ENCODE measurements at places on chromosomes 7 and 10.
A peak's percentile ranks its signal among the peaks of the same experiment; 100 is the strongest.

DNA sequence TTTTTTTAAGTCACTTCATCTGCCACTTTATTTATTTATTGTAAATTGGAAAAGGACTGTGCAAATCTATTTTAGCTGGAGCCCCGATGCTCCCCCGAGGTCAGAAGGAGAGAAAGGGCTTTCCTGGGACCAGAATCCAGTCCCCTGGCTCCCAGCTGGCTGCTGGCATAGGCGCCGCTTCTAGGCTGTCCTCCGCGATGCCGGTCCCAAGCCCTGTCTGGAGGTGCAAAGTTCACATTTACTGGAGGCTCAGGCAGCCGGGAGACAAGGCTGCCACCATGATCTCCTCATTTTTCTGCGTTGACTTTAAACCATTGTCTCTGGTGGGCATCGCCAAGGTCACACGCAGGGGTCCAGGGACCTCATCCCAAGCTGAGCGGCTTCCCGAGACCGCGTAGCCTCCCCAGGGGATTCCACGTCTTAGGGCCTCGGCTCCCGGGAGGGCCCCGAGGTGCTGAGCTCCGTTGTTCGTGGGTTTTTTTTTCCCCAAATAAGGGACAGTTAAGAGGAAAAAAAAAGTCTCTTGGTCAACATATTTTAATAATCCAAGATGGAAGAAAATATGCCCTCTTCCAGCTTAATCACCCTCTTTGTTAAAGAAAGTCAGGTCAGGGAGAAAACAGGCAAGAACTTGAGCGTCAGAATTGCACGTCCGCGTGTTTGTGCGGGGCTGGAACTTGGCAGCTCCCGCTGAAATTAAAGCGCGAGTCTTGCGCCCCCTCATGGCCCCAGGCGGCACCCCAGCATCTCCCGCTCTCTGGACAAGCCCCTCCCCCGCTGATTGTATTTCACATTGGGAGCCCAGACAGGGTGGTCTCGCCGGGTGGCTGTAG is 11.9 kb downstream of the RGR start:
- peak; percentile 29 for DNase-seq

DNA sequence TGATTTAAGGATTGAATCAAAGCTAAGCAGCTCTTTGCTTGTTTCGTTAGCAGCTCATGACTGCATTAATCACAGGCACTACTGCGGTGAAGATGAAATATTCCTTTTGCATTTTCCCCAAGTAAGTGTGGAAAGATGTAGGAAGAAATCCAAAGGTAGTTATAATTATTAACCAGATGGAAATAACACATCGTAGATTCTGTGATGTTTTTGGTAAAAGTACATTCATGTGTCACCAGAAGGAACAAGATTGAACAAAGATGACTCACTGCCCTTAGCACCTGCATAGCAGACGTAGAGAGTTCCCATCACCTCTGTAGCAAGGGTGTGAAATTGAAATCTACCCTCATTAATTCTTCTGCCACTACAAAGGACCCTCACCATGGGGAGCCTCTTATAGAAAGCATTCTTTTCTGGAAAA is 37.1 kb downstream of the SMURF1 start:
- DNase-seq: no peak

DNA sequence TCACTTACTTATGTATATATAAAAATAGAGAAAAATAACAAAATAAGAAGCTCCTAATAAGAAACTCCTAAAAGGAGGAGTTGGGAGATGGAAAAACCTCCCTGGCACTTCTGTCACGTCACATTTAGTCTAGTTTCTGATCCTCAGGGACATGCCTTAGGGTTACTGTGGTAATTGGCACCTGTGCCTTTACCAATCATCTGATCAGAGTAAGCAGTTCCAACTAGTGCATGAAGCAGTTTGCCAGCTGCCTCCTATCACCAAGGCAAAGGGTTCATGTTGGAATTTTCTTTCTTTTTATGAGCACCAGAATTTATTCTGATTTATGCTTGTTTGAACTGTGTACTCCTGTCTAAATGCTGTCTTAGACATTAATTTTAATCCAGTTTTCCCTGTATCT is 49.9 kb downstream of the ARL4A start:
- no peak for DNase-seq

DNA sequence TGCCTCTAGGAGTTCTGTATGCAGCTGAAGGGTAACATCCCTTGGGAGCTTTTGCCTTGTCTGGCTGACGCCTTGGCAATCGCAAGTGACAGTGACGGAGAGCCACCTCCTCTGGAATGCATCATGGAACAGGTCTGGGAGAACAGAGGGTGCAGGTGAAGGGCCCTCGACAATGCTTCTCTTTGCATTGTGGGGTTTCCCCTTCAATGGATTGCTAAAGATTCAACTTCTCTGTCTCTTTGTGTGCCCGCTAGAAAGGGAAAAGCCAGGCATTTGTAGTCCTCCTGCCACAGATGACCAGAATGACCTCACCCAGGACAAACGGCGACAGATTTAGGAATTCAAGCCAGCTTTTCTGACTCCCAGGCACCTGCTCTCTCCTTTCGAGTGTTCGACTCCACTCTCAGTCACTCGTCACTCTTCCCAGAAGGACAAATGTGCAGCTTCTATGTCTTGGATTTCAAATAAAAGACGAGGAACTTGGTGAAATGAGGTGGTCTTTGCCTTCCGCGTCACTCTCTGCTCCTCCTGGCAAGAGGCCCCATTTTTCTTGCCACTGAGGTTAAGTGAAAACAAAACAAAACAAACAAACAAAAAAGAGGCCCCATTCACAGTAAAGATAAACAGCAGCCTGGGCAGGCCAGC is 26.1 kb downstream of the IL2RA start:
- DNase-seq: peak; percentile 46

- DNase-seq: no peak
Measured at GRCh38 chr7:145584401-145584800, 532.2 kb upstream of the CNTNAP2 start.

- no peak for DNase-seq
Measured at GRCh38 chr10:87613751-87614150, 45.9 kb upstream of the PAPSS2 start.

DNA sequence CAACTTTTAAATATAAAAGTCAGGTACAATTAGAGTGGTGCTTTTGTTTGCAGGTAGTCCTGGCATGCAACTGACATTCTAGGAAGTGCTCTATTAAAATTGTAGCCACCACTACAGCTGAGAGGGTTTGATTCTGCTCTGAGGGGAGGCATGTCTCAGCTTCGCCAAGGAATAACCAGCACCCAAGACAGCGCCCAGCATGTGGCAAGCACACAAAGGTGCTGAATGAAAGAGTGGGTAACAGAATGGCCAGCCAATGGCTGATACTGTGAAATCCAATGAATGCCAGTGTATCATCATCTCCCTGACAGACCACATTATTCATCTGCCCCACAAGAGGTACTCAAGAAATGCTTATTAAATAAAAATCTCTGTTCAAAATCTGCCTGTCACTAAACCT is 6.9 kb downstream of the PARP12 start:
- no peak for DNase-seq

GRCh38 chr7:92809760-92810573 is 26.4 kb downstream of the CDK6 start:
- DNase-seq: peak; percentile 80

- DNase-seq: no peak
Measured at GRCh38 chr10:88190540-88191235, 327.3 kb downstream of the PTEN start.

GRCh38 chr7:34081935-34082334 is 176.6 kb downstream of the BMPER start:
- no peak for DNase-seq

DNA sequence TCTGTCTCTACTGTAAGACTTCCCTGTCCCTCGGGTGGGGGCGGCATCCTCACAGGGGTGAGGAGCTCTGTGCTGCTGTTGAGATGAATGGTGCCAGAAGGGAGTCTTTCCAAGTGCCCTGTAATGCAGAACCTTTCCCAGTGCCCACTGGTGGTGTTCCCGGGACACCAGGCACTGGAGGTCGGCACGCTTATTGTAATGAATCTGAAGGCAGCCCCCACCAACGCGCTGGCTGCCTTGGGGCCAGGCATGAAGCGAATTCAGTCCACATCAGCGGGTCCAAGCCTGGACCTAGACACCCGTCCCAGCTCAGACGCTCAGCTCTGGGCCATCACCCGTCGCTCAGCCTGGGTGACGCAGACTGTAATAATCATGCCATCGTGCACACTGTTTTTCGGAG is 592.9 kb downstream of the DNAJB6 start:
- no peak for DNase-seq

- DNase-seq: no peak
Measured at GRCh38 chr10:124158592-124158991, 65.2 kb upstream of the CHST15 start.

- no peak for DNase-seq
Measured at GRCh38 chr7:105745681-105746330, 130.6 kb downstream of the ATXN7L1 start.

DNA sequence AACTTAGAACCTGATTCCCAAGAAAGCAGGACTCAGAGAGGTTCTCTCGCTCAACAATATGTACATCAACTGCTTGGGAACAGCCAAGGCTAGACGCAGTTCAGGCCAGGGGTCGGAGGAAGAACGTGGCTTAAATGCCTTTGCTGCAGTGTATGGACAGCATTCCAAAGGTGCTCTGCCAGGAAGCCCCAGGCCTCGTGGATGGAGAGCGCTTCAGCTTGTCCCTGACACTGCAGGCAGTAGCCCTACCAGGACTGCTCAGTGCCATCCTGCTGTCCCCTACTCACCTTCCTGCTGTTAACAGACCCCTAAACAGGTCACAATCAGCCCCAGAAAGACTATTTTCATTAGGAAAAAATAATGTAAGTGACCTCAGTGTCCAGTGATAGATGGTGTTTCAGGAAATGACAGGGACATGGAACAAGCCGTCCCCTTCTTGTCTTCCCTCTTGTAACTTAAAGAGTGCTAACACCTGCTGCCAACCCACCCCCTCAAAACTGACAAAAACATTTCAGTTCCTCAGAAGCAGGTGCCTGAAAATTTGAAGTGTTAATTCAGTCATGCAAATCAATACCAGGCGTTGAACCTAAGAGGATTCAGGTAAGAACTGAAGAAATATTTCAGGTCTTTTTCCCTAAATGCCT is 16.5 kb downstream of the CREB3L2 start:
- DNase-seq: no peak

GRCh38 chr10:49273082-49273465 is 25.9 kb upstream of the C10orf71 start:
- no peak for DNase-seq

GRCh38 chr10:126674741-126675515 is 4.4 kb upstream of the C10orf90 start:
- no peak for DNase-seq

DNA sequence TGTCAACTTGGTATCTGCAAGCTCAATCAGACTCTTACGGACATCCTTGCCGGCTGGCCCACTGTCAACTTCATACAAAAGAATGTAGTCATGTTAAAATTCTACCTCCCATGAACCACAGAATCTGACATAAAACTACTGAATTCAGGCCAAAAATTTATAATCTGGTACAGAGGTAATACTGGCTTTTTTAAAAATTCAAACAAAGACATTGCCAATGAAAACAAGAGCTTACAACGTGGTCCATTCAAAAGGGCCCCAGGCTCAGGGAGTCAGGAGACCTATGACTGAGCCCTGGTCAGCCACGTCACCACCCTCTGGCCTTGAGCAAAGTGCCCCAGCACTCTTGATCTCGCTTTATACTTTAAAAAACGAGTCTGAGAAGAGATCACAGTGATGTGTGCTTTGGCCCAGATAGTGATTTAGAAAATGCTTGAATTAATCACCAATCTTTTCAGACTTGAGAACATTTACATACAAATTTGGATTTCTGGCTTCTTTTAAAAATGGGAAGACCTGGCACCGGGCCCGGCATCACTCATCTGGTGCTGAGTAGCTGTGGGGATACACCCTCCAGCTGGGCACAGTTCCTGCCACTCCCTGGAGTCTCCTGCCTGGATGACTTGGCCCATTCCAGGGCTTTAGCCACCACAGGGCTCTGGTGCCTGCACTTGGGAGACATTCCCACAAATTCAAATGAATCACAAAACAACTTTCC is 94.1 kb downstream of the PIP4K2A start:
- DNase-seq: no peak

DNA sequence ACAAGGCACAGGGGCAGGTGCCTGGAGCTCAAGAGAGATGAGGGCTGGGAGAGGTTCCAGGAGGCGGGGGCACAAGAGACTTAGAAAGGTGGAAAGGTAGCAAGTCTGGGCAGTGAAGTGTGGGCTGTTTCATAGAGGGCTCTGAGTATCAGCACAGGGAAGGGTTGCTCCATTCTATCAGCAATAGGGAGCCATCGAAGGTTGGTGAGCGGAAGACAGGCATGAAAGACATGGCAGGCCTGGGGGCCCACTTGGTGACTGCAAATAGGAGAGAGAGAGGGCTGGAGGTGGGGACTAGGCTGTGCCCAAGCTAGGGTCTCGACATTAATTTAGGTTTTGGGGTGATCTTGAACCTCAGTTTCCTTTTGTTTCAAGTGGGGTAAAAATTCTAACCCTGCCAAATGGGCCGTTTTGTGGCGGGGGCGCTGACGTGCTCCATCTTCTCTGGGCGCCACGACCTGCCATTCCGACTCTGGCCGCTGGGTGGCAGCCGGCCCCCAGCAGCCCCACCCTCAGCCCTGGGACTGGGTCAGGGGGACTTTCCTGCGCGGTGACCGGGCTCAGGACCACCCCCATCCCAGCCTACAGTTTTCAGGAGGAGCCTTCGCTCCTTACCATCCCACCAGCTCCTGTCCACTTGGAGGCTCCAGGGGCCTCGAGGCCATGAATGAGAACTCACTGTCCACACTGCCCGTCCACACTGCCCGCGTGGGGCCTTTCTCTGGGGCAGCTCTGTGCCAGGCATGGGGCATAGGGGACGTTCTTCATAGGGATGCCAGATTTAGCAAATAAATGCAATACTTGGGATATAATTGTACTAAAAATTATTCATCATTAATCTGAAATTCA is 37.2 kb upstream of the PCBD1 start:
- DNase-seq: peak; percentile 67

- no peak for DNase-seq
Measured at GRCh38 chr10:133258066-133258817, 18.4 kb downstream of the ADAM8 start.

DNA sequence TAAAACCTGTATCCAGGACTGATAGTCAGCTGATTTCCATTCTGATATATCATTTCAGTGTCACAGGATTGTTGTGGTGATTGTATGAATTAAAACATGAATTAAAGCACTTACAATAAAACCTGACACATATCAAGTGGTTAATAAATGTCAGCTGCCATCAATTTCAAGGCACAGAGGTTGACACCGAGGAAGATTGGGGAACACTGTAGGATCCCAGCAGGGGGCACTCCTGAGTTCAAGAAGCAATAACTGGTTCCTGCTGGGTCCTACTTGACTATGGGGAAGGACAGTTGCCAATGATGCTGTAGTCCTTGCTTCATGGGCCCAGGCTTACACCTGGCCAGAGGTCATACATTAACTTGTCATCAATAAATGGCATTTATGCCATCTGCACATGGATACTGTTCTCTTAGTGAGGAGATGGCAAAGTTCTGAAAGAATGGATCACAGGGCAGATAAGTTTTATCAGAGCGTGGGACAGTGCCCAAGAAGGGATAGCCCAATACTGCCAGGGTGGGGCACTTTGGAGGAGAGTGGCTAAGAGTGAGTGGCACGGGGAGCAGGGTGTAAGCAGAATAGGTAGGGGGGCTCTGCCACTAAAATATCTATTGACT is 24.1 kb downstream of the FZD1 start:
- peak; percentile 65 for DNase-seq

- no peak for DNase-seq
Measured at GRCh38 chr10:131127610-131128009, 183.9 kb downstream of the TCERG1L start.

GRCh38 chr7:96182424-96183158 is 139.3 kb downstream of the SLC25A13 start:
- DNase-seq: no peak

- no peak for DNase-seq
Measured at GRCh38 chr10:38146579-38147333, 52.6 kb downstream of the ZNF37A start.

- no peak for DNase-seq
Measured at GRCh38 chr7:1864161-1864940, 194.3 kb downstream of the ELFN1 start.
